NCI-H1048 (cell line): ENCODE measurements at places on chromosomes 7 and 10.

GRCh38 chr10:42111076-42111475, 527.3 kb downstream of the ZNF33B start:
- no peak for DNase-seq

DNA sequence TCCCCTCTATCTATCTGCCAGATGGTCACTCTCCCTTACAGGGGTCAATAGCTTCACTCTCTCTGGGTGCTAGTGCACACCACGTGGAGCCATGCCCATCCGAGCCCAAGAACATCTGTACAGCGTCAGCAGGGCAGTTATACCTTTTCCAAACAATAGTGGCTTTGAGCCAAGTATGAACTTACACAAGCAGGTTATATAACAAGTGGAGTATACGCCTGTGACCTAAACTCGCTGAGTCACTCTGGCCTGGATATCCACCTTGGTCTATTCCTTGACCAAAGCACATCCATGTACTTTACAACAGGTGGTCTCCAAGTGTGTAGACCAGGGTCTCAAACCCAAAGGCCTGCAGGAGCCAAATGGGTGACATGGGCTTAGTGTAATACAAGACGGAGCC, 20.3 kb downstream of the PLAC9 start:
- no peak for DNase-seq

DNA sequence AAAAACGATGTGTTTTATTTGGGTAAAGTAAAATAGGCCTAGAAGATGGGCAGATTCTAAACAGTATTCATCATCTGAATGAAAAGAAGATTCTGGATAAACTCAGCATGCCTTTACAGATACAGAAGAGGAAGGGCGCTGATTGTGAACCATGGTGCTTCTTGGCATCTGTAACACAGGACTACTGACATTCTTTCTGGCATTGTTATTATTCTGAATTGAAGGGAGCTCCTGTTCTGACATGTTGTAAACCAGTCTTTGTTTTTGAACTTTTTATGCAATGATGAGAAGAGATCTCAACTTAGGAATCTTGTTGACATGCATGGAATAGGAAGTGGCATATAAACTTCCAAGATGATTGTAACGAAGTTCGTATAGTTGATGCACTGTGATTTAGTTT, 13.5 kb downstream of the RPA3 start:
- no peak for DNase-seq

DNA sequence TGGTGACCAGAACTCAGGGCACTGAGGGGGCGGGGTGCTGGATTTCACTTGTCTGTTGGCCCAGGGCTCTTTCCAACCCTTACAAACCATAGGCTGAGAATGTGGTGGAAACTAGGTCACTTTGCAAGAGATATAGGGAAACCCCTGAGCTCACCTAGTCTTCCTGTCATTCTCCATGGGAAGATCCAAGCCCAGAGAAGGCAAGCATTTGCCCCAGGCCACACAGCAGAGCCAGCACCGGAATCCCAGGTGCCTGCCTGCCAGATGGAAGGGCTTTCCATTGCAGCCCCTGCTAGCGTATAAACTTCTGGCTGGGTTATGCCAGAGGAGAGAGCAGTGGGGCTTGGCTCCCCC, 427 bp downstream of the PYROXD2 start:
- DNase-seq: no peak

DNA sequence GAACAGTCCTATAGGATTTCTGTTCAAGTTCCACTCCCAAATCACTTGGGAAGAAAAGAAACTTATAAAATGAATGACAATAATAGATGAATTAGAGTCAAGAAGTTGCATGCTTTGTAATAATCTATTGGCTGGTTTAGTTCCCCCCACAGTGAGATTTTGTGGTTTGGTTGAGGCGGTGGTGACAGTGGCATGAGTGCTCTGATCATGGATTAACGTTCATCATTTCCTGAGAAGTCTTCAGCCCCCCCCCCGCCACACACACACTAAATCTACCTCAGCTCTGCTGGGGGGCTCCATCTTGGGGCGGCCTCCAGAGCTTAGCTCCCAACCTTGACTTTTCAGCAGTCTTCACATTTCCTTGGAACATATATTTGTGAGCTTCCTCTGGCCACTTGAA, 121.7 kb downstream of the ABCA13 start:
- no peak for DNase-seq

- DNase-seq: no peak
Observed at GRCh38 chr7:50695026-50695425, 87.7 kb downstream of the GRB10 start.

- no peak for DNase-seq
Observed at GRCh38 chr7:73363225-73364005, 35.5 kb downstream of the FKBP6 start.

DNA sequence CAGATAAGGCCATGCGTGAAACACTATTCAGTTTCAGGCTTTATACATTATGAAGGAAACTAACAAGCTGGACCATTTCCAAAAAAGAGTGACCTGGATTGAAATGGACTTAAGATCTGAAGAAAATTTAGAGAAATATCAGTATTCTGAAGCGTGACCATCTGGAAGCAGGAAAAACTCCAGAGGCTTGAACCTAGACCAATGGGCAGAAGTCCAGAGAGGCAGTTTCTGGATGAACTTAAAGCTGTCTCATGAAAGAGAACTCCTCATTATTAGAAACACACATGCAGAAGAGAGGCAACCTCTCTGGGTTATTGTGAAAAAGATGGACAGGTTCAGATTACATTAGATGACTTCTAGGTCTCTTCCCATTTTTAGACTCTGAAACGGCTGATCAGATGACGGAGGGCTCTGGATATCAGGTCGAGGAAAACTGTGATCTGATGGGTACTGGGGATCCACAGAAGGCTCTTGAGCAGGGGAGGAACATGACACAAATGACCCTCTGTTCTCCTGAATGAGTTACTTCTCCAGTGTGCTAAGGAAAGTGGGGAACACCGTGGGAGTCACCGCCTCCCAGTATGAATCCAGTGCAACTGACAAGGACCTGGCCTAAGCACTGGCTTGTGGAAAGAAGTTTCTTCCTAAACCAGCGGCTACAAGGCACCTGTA, 116.5 kb downstream of the SPDYE5 start:
- DNase-seq: no peak

GRCh38 chr7:6128205-6128604, 97.0 kb downstream of the ANKRD61 start:
- no peak for DNase-seq
